T1000 (cell line): ENCODE measurements at places on chromosomes 3 and 15.

DNA sequence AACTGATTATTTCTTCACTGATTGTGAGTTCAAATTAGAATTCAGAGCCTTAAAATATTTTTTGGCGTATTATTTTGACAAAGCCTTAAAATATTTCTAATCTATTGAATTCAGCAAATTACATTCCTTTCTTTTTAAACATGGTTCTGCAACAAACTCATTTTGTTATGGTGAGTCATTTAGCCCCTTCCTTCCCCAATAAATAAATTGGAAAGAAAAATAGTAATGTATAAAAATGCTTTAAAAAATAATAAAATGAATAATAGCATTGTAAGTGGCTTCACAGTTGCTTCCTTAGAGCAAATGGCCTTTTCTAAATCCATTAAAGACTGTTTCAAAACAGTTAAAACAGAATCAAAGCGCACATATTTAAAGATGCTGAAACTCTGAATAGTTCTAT is 12.1 kb downstream of the CSNK1G1 start:
- no peak for DNase-seq

DNA sequence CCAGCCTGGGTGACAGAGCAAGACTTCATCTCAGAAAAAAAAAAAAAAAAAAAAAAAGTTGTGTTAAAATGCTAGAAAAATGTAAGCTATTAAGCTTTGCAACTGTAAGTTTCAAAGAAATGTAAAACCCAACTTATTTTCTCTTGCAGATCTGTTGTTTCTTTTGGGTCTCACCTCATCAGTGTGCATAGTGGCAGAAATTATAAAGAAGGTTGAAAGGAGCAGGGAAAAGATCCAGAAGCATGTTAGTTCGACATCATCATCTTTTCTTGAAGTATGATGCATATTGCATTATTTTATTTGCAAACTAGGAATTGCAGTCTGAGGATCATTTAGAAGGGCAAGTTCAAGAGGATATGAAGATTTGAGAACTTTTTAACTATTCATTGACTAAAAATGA is 25.6 kb downstream of the ASTE1 start:
- no peak for DNase-seq

DNA sequence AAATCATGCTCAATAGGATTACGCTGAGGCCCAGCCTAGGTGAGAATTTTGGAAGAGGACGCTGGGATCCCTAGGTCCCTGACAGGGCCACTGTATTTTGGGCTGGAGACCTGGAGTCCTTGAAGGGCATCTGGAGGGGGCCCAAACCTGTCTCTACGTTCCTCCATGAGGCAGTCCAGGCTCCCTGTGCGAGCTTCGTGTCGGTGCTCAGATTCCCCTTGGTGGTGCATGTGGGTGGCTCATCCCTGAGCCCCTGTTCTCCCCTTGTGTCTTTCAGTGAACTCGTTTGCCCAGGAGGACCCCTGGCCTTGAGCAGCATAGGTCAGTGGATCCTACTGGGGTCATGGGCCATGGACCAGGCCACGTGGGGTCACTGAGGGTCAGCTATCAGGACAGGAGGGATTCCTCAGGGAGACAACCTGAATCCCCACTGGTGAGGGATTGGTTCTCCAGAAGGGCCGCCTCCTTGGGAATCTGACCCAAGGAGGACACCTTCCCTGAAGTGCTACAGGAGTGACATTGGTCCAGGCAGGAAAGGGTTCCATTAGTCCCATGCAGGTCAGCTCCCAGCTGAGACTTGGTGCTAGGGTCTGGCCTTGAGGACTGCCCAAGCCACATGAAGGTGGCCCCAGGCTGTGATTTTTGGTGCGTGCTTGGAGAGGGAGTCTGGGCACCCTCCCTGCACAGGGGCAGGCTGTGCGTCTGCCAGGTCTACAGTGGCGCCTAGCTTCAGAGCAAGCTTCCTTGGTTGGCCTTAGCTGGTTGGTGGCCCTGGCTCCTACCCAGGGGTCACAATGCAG is 229.8 kb downstream of the SNRPN start:
- DNase-seq, result no peak

- no peak for DNase-seq
These were observed 29.3 kb upstream of the COL6A5 start for GRCh38 chr3:130316169-130316568.

DNA sequence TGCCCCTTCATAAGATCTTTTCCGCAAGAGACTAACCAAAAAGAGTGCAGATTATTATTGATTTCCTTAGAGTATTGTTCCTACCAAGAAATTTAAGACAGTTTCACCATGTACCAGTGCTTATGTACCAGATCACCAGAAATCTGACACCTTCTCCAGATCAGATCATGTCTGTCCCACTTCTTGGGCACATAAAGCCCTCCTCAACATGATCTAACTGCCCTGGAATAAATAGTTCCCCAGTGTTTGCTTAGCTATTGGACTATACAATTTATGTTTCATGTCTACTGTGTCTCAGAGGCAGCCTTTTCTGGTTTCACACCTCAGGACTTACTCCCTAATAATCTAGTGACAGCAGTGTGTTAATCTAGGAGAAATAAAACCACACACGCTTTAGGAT is 46.8 kb downstream of the NME9 start:
- no peak for DNase-seq

- no peak for DNase-seq
These were observed 34.2 kb downstream of the ATP2B2 start for GRCh38 chr3:10471054-10471688.

DNA sequence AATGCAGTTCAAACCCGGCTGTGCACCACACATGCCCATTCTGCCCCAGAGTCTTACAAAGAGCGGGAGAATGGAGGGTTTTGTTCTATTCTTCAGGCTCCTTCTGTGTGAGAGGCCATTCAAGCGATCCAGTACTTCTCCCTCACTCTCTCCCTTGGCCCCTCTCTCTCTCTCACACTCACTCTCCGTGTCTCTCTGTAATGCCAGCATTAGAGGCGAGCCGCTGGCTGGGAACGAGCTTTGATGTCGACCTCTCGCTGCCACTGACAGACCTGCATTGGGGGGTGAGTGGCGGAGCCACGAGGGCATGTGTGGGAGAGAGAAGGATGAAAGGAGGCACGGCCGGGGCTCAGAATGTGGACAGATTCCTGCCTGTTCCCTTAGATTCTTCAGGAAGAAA is 231.7 kb upstream of the ARRDC4 start:
- no peak for DNase-seq

DNA sequence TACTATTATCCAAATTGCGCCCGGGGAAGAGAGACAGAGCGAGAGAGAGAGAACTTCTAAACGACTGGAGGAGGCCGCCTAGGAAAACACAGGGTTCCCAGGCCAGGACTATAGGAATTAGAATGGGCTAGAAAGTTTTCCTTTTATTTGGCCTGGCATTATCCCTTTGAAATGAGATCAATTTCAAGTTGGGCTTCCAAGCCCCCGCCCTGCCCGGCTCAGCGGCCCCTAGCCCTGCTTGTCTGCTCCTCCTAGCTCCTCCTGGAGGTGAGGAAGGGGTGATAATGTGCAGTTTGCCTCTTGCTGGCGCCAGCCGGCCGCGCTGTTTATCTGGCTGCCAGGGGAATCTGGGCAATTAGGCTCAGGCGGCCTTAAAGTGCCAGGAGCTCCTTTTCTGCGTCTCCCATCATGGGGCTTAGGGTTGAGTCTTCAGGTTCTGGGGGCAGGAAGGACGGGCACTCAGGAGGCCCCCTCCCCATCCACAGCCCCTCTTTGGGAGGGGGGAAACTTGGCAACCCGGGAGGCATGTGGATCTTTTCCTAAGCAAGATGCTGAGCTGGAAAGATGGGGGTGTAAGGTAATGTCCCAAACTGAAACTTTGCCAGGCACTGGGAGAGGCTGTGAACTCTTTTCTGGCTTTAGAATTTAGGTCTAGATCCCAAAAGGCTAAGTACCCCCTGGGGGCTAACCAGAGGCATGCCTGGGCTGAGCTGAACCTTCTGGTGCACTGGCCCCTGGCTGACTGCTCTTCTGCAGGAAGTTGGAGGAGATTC is 5.5 kb downstream of the SMAD6 start:
- no peak for DNase-seq
